ENCODE measurements at places on chromosomes 4 and X.

DNA sequence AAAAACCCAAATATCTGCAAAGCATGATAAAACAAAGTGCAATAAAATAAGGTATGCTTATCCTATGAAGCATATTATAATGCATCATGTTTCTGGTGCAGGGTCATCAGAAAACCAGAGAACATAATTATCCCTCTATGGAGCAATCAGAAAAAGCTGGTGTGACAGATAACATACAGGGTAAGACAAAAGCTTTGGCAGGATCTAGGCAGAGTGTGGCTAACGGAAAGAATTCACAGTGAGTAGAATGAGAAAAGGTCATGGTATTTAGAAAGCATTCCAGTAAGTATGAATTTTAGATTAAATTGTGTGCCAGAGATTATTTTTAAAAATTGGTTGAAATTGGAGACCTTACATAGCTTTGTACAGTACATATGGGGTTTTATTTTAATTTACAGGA lies 29.0 kb upstream of the UGT2B4 start:
- no peak for DNase-seq

DNA sequence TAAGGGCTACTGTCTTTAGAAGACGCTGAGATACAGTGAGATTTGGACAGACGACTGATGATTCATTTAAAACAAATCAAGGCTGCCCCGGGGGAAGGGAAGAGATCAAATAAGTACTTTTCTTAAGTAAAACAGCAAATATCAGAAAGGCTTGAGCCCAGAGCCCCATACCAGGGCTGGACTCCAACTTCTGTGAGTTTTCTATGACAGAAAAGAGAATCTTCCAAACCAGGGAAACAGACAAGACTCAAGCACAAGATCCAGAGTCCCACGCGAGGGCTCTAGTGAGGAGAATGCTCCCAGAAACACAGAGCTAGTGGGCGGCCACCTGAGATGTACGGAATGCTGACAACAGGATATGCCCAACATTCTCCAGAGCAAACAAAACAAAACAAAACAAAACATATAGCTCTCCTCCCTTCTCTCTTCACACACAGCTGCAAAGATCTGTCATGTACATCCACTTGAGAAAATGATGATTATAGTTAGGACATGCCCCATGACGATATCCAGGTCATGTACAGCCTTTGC lies 13.1 kb downstream of the ACSL1 start:
- no peak for DNase-seq

DNA sequence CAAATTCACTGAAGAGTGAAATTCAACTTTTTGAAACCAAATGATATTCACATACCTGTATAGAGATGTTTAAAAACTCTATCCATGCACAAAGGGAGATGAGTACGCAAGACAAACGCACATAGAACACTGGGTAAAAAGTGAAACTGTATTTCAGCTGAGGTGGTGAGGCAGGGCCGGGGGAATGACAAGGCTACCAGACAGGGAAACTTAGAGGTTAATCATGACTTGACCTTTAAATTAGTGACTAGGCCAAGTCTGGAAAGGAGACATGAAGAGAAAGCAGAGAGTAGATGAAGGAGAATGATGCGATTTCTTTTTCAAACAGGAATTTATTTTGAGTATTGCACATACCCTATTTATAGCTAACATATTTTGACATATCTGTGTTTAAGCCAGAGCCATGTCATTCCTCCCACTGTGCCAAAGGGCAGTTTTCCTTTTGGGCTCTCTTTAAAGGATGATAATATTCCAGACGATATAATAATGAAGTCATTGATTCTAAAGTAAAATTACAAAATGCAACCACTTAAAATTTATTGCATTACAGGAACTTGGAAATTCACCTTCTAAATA lies 49.4 kb downstream of the ARHGEF6 start:
- DNase-seq, result no peak

- DNase-seq, result no peak
These were observed 96.5 kb upstream of the DHX15 start for GRCh38 chr4:24680746-24681448.

DNA sequence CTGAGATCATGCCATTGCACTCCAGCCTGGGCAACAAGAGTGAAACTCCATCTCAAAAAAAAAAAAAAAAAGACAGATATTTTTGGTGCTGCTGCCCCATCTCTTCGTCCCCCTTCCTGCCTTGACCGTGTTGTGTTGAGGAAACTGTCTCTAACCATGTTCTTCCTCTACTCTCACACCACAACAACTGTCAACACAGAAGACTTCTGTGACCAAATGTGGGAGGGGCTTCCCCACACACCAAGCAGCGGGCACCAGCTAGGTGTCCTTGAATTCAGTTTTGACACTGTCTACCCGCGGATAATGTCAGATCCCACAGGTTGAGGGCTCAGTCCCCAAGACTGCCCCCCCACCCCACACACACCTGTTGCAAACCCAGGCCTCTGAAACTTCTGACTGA lies 104.7 kb upstream of the BCOR start:
- DNase-seq, result no peak

DNA sequence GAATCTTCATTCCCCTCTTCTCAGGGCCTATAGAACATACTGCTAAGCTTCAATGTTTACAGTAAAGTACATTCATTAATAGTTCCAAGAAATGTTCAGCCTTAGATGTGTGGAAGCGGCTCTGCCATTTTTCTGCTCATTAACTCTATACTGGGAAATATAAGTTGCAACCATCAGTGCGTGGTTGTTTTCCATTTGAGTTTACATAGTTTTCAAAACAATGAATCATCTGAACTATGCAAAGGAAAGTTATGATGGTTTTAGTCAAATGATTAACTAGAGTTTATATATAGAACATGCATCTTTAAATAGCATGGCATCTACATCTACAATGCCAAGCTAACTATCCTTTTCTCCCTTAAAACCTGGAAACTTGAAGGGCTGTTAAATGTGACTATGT lies 29.6 kb downstream of the LEF1 start:
- DNase-seq, result no peak

DNA sequence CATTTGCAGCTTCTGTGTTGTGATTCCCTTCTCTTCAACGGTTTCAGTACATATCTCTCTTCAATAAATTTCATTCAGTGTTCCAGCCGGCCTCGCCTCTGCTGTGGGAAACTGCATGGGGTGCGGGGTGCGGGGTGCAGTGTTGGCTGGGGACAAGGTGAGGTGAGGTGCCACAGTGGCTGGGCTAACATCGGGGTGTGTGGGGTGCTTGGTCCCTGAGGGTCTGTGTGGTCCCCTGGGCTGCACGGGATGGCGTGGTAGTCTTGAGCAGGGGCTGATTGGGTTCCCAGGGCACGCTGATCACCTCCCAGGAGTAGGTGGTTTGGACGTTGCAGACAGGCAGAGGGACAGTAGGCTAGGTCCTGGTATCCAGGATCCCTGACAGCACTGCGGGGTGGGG lies 2.7 kb downstream of the PNMA6A start:
- DNase-seq, result no peak

DNA sequence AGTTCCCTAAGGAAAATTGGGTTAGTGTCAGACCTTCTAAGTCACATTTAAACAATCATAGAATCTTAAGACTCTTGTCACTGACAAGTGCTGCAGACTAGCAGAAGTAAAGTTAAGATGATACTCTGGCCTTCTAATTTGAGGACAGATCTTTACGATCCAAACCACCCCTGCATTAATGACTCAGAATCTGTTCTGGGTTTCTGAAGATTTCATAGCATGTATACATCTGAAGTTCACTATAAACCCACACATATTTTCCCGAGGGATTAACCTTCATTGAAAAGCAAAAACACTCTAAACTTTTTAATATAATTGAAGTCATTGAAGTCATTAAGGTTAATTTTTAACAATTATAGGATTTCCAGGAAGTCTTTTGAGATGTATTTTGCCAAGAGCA lies 674.3 kb downstream of the IQCM start:
- no peak for DNase-seq

- DNase-seq, result no peak
These were observed 5.2 kb downstream of the SH3KBP1 start for GRCh38 chrX:19882066-19882775.

- no peak for DNase-seq
These were observed 1033.0 kb upstream of the INTU start for GRCh38 chr4:126599746-126600145.

DNA sequence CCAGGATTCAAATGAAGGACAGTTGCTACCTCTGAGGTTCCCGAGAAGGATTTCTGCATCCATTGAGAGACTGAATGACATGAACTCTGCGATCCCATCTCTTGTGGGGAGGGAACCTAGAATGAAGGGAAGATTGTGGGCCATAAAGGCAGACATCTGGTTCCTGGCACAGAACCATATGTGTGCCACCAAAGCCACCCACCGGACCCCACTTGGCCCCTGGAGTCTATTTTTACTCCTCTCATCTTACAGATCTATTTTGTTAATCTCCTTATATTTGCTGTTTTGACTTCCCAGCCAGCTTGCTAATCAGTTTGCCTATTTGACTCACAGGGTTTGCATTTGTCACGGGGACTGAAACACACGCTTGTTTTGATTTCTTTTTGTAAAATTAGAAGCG lies 7.3 kb downstream of the SOD3 start:
- DNase-seq, result no peak

GRCh38 chr4:112247021-112247420 lies 15.4 kb downstream of the AP1AR start:
- no peak for DNase-seq

GRCh38 chr4:5391492-5391891 lies 316.9 kb downstream of the EVC2 start:
- no peak for DNase-seq

- no peak for DNase-seq
These were observed 48.2 kb downstream of the CASK start for GRCh38 chrX:41875142-41875541.

- DNase-seq, result no peak
These were observed 58.9 kb downstream of the CHIC2 start for GRCh38 chr4:54005475-54005874.

GRCh38 chr4:27176400-27176799 lies 315.8 kb downstream of the STIM2 start:
- DNase-seq, result peak; percentile 88

DNA sequence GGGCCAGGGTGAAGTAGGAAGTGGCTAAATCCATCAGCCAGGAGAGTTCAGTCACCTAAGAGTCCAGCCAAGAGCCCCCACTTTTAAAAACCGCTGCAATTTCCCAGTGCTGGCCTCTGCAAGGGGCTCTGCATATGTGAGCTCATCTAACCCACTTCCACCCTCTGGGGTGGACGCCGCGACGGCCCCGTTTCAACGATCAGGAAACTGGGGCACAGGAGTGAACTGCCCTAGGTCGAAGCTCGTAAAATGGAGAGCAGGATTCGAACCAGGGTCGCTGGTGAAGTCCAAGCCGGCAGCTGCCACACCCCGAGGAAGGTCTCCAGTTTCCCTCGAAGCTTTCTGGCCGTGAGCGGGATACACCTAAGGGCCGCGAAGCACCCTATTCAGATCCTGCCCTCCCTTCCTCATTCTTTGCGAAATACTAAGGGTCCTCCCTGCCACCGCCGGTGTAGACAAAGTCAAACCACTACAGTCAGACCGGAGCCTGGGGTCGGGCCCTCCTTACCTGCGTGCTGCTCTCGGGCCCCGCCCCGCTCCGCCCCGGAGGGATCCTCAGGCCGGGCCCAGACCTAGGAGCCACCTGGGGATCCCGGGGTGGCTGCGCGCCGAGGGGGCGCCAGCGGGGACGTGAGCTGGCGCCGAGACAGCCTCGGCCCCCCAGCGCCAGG lies 446 bp downstream of the EVC2 start:
- no peak for DNase-seq

DNA sequence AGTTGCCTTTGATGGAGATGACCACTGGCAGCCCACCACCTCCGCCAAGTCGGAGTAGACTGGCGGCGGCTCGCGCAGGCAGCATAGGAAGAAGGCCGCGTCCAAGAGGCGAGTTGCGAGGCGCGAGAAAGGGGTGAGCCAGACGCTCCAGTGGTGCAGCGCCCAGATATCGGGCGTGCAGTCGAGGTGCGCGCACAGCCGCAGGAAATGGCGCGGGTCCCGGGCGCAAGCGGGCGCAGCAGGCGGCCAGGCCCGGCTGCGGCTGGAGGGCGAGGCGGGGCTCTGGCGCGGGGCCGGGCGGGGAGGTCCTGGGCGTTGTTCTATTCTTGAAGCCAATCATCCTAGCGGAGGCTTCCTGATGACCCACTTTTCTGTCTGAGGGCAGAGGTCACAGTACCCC lies 13.2 kb upstream of the PGRMC1 start:
- DNase-seq, result no peak

DNA sequence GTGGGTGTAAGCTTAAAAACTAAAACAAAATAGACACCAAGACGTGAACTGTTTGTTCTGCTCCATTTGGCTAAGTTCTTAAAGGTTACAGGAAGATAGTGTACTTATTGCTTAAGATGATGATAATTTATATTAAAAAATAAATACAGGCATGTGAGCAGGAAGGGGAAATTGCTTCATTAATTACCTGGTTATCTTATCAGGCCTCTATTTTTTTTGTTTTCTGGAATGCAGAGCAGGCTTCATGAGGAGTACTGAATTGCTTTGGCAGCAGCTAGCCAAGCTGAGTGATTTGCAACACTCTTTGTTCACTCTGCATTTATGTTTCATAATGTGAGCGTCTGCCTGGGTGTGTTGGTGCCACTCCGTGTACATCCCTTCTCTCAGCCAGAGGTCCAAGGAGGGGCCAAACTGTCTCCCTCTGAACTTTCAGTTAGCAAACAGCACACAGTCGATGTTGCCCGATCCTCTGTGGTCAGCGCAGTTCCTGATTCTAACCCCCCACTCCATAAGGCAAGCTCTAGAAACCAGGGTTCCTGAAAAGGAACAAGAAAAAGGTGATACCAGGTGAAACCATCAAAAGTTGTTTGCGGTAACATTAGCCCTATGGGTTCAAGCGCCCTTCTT lies 348.2 kb downstream of the SPRY1 start:
- DNase-seq, result no peak

- no peak for DNase-seq
These were observed 22.8 kb upstream of the FGF2 start for GRCh38 chr4:122803788-122804208.

DNA sequence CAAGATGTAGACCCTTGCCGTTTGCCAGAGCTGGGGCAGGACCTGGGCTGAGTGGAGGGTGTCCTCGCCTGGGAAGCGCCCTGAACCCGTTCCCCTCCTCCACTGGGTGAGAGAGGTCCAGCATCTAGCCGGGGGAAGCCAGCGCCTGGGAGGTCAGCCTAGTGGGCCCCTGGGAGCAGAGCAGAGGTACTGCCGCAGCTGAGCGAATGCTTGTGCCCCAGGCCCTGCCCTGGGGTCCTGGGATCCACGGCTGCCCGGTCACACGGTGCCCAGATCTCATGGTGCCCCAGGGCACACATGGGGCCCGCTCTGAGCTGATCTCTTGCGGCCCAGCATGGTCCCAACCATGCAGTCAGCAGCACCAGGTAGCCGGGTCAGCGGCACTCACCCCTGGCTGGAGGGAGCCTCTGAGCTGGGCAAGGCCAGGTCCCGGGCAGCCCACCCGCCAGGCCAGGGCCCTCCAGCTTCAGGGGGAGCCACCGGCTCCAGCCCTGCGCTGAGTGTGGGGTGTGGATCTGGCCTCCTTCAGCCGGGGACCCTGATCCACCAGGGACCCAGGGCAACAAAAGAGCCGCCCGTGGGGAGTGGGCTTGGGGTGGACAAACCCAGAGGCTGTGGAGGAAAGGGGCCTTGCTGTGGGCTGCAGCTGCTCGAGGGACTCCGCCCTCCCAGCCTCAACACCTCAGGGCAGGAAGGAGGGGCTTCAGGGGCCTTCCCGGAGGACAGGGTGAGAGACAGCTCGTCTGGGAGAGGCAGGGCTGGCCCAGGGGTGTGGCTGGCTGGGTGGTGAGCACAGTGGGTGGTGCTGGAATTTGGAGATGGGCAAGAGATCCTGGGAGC lies 4.1 kb upstream of the CPLX1 start:
- no peak for DNase-seq

GRCh38 chr4:25827373-25827772 lies 35.4 kb downstream of the SEL1L3 start:
- no peak for DNase-seq

All from COR-L47 (cell line).